CD4-positive, alpha-beta T cell treated with Interleukin-17A for 1 hour (primary cell): ENCODE measurements at places on chromosomes 13 and 19.

- DNase-seq = no peak
Measured at GRCh38 chr13:37226971-37227370, 121.5 kb upstream of the CSNK1A1L start.

- DNase-seq = no peak
Measured at GRCh38 chr13:50805805-50806204, 37.7 kb downstream of the DLEU7 start.

GRCh38 chr13:32647926-32648325 is 61.7 kb downstream of the PDS5B start:
- peak; percentile 13 for DNase-seq

- no peak for DNase-seq
Measured at GRCh38 chr13:93777504-93777903, 550.9 kb downstream of the GPC6 start.

- DNase-seq = peak; percentile 18
Measured at GRCh38 chr19:50794074-50794875, 4.1 kb downstream of the ACP4 start.

GRCh38 chr19:40735013-40735771 is 15.1 kb downstream of the ACTMAP start:
- DNase-seq = no peak

GRCh38 chr13:95624020-95624419 is 20.5 kb downstream of the DZIP1 start:
- DNase-seq = peak; percentile 37

DNA sequence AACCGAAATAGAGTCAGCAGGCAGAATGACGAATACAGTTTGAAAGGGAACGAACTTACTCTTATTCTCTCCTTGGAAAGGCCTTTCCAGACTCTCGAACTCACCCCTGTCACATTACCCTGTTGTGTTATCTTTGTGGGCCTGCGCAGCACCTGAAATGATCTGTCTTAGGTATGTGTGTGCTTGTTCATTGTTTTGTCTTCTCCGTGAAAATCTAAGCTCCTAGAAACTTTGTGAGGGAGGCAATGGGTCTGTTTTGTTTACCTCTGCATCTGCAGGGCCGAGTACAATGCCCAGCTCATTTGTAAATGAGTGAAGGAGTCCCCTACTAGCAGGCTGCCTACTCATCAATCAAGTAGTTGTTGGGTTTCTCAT is 19.6 kb downstream of the HMGB1 start:
- no peak for DNase-seq

DNA sequence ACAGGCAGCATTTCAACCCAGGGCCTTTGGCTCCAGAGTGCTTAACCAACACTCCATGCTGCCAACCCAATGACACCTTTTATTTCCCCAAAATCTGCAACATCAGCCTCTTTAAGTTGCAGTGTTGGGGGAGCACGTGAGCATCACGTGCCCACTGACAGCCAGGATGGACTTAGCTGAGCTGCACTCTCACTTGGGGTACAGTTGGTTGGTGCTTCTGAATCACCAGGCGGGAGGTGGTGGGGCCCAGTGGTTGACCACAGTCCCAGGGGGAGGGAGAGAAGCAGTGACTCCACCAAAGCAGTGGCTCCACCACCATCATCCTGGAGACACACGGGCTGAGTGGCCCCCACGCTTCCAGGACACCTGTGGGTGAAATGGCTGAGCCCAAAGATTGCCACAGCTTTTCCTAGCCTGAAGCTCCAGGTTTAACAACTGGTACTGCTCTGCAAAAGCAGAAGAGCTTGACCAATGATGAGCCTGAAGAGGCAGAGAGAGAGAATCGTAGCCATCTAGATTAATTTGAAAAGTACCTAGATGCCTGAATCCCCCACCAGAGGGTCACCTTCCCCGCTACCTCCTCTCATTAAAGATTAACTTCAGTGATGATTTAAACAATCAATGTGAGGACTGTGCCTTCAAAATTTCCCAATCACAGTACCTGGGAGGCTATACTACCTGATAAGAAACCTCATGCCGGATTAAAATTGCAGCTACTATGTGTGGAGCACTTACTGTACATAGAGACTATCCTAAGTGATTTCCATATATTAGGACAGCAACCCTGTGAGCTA is 193.8 kb downstream of the FOXO1 start:
- no peak for DNase-seq

- no peak for DNase-seq
Measured at GRCh38 chr19:27859689-27860088, 1353.3 kb downstream of the UQCRFS1 start.

GRCh38 chr19:2475018-2475701 is 767 bp upstream of the GADD45B start:
- DNase-seq = peak; percentile 64
